Activated CD4-positive, alpha-beta T cell treated with anti-CD3 and anti-CD28 coated beads for 36 hours (primary cell): ENCODE measurements at places on chromosomes 2 and 18. TPM values are rescaled to one million over a fixed set of nuclear protein-coding genes. Genes with fewer than 3 reads are reported as not detected.

Gene TRIM43
- total RNA-seq: not detected

Gene HOXD13
- not detected for total RNA-seq

Gene CLEC4F
- not detected for total RNA-seq

Gene INHA
- total RNA-seq: not detected
